ENCODE measurements at places on chromosomes 7 and 10. TPM values are rescaled to one million over a fixed set of nuclear protein-coding genes. Genes with fewer than 3 reads are reported as not detected.

DNA sequence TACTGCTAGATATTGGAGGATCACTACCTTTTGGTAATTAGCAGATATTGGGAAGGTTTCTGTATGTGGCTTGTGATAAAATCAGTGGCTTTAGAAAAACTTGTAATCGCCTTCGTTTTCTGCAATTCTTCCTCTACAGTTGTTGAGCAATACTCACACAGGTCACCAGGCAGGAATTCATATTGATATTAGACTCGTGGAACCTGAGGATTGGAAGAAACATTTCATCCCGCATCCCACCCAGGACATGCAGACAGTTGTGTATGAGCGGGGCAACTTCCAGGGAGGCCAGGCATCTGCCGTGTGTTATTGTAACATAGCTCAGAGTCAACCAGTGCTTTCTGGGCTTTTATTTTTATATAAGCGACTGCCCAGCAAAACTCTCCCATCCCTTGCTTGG, 821.3 kb downstream of the LRMDA start:
- no peak for DNase-seq

DNA sequence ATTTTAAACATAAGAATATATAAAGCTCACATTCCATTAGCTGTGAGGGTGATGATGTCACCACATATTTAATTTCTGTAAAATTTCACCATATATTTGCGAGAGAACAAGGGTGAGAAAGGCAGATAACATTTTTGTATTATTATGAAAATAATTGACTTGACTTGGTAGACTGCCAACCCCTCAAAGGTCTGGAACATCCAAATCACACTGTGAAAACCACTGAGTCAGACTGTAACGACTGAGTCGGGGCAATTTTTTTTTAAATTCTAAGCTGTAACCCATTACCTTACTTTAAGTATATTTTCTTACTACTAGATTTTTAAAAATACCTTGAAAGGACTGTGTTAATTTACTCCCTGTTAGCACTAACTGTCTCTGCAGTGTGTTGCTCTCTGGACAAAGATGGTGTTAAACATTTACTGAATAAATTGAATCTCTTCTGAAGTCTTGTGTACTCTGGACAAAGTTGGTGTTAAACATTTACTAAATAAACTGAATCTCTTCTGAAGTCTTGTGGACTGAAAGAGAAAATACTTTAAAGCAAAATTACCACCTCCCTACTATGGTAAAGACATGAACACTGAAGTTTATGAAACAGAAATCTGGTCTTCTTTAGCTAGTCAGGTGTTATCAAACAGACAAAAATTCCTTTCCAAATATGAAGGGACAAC, 14.1 kb downstream of the PDZD8 start:
- no peak for DNase-seq

- DNase-seq: no peak
Measured at GRCh38 chr10:34791947-34792346, 23.1 kb downstream of the PARD3 start.

GRCh38 chr10:44828508-44829142, 82.5 kb upstream of the TMEM72 start:
- no peak for DNase-seq

GRCh38 chr10:32110790-32111189, 54.6 kb upstream of the KIF5B start:
- no peak for DNase-seq

DNA sequence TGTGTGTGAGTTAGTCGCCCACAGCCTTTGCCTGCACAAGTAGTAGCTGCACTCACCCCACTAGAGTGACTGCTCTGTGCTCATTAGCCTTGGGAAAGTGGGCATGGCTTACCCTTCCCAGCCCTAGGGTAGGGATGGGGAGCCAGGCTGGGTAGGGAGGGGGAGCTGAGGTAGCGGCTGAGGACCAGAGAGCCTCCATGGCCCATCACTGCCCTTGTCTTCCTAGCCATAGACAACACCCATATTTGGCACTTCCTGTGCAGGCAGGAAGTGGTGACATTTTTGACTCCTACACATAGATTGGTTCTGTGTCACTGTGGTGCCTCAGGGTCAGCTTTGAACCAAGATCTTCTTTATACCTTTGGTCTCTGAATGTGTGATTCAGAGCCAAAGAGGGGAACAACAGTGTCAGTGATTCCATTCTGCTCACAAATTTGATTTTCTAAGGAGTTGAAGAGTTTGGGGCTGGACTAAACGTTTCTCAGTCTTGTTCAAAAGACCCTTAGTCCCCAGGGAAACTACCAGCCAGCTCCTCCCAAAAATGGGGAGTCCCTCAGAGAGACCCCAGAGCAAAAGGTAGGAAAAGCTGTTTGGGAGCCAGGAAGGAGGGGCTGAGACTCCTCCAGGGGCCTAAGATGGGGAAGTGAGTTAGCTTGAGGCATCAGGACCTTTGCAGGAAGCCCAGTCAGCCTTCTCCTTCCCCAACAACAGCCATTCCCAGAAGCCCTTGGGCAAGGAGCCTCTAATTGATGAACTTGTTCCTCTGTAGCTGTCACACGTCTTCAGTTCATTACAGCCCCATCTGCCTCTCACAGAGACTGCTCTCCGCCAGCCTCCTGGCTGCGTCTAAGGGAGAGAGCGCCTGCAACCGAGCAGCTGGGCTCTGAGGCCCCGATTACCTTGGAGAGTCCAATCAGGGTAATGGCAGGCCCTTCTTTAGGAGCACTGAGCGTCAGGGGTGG, 135.0 kb downstream of the CDH23 start:
- no peak for DNase-seq

GRCh38 chr7:84948634-84949033, 238.2 kb downstream of the SEMA3D start:
- DNase-seq: no peak

DNA sequence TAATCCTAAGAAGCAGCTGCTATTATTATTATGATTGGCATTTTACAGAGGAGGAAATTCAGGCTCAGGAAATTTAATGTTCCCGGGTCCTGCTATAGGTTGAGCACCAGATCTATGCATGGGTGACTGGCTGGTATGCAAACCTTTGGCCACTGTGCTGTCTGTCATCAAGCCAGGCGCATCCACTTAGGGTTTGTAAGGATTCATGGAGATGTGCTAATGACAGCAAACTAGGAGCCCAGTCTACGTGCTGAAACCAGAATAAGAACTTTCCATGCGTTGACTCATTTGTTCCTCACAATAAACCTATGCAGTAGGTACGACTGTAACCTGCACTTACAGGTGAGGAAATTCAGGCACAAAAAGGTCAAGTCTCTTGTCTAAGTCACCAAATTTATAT, 64.5 kb upstream of the ZMIZ1 start:
- no peak for DNase-seq

DNA sequence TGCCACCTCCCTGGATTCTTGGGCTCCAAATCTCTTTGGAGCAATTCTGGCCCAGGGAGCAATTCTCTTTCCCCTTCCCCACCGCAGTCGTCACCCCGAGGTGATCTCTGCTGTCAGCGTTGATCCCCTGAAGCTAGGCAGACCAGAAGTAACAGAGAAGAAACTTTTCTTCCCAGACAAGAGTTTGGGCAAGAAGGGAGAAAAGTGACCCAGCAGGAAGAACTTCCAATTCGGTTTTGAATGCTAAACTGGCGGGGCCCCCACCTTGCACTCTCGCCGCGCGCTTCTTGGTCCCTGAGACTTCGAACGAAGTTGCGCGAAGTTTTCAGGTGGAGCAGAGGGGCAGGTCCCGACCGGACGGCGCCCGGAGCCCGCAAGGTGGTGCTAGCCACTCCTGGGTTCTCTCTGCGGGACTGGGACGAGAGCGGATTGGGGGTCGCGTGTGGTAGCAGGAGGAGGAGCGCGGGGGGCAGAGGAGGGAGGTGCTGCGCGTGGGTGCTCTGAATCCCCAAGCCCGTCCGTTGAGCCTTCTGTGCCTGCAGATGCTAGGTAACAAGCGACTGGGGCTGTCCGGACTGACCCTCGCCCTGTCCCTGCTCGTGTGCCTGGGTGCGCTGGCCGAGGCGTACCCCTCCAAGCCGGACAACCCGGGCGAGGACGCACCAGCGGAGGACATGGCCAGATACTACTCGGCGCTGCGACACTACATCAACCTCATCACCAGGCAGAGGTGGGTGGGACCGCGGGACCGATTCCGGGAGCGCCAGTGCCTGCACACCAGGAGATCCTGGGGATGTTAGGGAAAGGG, 913 bp downstream of the NPY start:
- no peak for DNase-seq

GRCh38 chr10:63637901-63638327, 116.7 kb downstream of the REEP3 start:
- DNase-seq: no peak

DNA sequence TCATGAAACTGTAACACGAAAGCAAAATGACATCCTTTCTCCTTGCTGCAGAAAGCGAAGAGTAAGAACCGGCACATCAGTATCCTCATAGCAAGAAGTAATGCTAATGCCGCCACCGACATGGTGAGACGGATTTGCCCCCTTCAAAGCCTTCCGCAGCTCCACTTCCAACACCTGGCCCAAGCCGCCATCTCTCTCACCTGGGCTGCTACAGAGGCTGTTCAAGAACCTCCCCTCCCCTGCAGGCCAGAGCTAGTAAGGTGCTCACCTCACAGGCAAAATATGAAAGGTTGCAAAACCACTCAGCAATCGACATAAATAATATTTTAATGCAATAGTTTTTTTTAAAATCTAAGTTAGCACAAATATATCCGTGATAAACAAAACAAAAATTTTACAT, 123.9 kb upstream of the FRMD4A start:
- no peak for DNase-seq

GRCh38 chr10:115001506-115002381, 63.7 kb downstream of the TRUB1 start:
- no peak for DNase-seq

DNA sequence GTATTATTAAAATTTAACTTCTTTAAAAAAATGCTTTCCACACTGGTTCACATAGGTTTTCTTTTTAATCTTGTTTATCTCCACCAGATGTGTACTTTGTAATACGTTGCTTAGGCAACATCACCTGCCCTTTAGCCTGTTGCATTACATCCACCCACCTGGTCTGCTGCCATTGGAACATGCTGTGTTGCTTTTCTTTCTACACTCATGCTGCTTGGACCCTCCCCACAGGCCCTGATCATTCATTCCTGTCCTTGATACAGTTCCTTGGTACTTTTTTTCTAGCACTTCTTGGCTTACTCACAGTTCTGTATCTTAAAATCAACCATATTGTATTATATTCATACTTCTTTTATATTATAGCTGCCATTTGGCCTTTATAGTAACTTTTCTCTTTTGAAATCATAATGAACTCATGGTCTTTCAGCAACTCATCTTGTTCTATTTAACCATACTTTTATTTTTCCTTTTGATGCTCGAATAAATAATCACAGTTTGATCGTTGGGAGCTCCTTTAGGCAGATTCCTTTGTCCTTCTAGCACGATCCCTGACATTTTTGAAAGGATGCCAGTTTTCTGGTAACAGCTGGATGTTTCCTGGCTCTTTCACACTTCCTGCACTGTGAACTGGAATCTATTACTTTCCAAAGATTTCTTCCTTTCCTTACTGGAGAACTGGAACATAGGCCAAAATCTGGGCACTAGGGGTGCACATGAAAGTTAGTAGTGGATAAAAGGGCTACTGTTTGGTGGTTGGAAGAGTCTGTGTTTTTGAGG, 125.1 kb downstream of the CDK14 start:
- DNase-seq: no peak

GRCh38 chr10:92848441-92849233, at the start of gene EXOC6:
Gene EXOC6, plus strand, starts transcription at chr10:92848520. Its CDS starts 14 bp downstream, at chr10:92848534.
- peak; percentile 86 for DNase-seq

DNA sequence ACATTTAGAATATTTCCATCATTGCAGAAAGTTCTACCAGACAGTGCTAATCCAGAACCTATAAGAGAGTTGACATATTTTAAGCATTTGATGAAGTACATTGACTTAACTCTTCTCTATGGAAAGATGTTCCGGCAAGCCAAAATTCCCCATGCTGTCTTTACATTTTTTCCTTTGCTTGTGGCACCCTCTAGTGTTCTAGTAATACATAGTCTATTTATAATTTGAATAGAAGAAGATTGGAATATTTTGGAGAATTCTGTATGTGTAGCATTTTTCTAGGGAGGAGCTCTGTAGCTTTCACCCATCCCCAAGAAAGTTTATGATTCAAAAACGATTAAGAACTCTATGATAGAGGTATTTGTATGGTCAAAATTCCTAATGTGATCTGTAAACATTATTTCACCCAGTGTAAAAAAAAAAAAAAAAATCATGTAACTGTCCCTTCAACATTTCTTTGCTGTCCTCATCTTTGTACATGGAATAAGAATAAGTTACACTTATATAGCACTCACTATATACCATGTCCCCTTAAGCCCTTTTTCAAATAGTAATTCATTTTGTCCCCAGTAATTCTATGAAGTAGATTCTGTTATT, 33.2 kb downstream of the NRF1 start:
- no peak for DNase-seq

- DNase-seq: no peak
Measured at GRCh38 chr7:23955600-23956149, 245.7 kb downstream of the STK31 start.

DNA sequence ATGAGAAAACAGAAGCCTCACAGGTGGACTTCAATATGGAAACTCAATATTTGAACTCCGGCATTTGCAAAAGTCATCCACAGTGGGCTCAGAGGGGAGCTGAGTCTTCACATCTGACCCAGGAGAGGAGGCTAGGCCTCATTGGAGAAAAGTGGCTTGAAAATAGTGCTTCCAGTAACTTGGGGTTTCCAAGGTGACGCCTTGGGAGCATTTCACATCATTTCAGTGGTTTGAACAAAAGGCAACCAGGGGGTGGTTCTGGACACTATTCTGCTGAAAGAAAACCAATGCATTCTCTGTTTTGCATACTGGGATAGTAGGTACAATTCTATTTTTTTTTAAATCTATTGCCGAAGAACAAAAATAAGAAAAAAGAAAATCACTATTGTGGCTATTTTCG, 599.2 kb upstream of the POM121L12 start:
- DNase-seq: no peak

- DNase-seq: no peak
Measured at GRCh38 chr10:69715899-69716606, 85.7 kb upstream of the COL13A1 start.

GRCh38 chr7:92769844-92770243, 66.5 kb downstream of the CDK6 start:
- DNase-seq: no peak

DNA sequence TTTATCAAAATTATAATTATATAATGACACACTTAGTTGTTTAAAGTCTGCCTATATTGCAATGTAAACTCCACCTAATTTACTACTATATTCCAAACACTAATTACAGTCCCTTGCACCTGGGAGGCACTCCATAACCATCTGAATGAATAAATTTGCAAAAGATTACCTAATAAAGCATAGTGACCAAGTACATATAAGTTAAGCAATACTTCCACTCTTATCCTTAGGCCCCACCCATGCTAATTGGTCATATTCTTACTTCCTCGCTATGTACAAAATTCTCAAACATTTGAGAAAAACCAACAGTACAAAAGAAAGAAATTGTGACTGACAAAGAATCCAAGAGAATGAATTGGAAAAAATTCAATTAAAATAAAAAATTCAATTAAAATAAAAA, 65.3 kb downstream of the ZFAND4 start:
- DNase-seq: no peak

- no peak for DNase-seq
Measured at GRCh38 chr7:150973571-150974451, 4.3 kb downstream of the KCNH2 start.

NPY4R2 gene
- total RNA-seq: not detected

FOXI2 gene
- total RNA-seq: 4.8 TPM

SERPINE1 gene
- 1.5 TPM for total RNA-seq

HTR7 gene
- total RNA-seq: 0.31 TPM

ELFN1 gene
- total RNA-seq: 5.8 TPM

IQUB gene
- total RNA-seq: 1.2 TPM

EPO gene
- total RNA-seq: 0.22 TPM

All from type B pancreatic cell (in vitro differentiated cells).